ENCODE measurements at places on chromosomes 1 and 21.

- DNase-seq, result no peak
These were observed 104.4 kb upstream of the DPT start for GRCh38 chr1:168833362-168833761.

- no peak for DNase-seq
These were observed at the start of gene UBASH3A for GRCh38 chr21:42403611-42404231. TSS of gene UBASH3A (plus strand) at chr21:42403902. CDS start at chr21:42403946, 44 bp downstream.

DNA sequence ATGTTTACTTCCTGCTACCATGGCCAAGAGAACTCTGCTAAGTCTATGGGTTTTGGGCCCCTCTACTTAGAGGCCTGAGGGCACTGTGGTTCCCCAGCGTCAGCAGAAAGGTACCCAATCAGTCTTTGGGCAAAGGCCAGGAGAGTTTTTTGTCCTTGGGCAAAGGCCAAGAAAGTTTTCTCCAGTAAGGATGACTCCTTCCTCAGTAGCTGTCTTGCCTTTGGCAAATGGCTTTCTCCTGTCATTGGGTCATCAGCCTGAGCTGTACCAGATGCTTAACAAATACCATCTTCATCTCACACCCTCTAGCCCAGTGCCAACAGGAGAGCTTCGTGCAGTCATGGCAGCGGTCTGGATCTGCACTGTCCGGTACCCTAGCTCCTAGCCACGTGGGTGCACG is 199.3 kb upstream of the TMEM51 start:
- no peak for DNase-seq

- DNase-seq, result peak; percentile 66
These were observed 42.6 kb downstream of the KIRREL1 start for GRCh38 chr1:158035976-158036583.

- DNase-seq, result no peak
These were observed 4.1 kb downstream of the ATP2B4 start for GRCh38 chr1:203630697-203631096.

DNA sequence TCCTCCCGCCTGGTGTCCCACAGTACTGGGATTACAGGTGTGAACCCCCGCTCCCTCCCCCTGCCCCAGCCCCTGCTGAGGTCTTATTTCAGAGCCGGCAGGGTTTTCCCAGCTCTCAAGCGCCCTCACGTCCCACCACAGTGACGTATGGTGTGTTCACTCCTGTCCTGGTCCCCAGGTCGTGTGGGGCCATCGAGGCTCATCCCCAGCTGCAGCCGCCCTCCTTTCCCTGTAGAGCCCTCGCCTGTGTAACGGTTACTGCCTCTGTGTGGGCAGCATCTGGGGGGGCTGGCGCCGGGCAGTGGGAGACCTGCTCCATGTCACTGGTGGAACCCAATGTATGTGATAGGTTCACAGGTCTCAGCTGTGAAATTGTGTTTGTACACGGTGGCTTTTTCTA is 23.2 kb downstream of the SKI start:
- no peak for DNase-seq

GRCh38 chr1:15407580-15407979 is 2.1 kb upstream of the EFHD2 start:
- DNase-seq, result no peak

DNA sequence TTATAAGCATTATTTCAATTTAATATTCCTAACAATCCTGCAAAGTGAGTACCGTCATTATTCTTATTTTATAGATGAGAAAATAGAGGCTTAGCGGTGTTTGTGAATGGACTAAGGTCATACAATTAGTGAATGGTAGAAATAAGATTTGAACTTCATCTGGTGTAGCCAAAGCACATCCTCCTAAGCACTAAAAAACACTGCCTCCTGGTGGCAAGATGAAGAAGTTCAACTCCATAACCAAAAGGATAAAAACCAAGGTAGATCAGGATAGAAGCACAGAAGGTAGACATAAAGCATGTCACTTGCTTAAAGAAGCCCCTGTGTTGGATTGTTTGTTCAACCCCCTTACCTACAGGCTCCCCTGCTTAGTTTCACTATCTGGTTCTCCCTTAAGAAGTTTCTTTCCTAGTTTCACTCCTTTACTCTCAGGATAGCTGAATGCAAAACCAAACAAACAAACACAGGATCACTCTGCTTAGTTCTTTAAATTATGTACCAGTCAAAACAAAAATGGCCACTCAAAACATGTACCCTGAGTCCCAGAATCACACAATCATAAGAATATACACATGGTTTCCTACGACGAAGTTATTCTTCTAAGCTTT is 12.7 kb upstream of the AIM2 start:
- no peak for DNase-seq

GRCh38 chr21:32190493-32191144 is 88.2 kb downstream of the MIS18A start:
- no peak for DNase-seq
